ENCODE measurements at places on chromosomes 12 and 14.

DNA sequence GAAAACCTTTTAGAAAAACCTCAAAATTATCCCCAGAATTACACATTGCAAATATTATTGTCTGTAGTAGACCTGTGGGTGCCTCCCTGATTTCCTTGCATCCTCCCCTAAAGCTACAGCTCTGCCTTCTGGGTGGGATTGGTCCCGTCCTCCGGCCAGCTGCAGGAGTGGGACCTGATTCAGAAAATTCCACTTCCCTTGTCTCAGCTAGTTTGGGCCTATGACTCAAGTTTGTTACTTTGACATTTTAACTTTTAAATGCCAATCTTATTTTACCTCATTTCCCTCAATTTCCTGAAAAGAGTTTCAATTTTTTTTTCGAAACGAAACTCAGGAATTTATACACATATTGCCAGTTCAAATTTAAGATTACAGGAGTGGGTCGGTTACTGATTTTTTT is 13.2 kb upstream of the SLC41A2 start:
- no peak for DNase-seq

DNA sequence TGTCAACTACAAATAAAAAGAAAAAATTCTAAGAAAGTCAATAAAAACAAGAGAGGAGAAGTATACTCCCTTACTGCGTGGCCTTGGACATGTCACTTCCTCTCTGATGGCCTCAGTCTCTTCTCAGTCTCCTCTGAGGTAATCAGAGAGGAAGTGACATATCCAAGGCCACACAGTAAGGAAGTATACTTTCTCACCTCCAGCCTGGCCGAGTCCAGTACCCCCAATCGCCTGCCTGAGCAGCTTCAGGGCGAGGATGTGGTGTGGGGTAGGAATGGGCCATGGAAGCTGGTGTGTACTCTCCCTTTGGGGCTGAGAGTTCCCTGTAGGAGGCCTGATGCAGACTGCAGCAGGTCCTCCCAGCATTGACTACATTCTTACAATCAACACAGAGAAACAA is 15.8 kb downstream of the VDR start:
- no peak for DNase-seq

DNA sequence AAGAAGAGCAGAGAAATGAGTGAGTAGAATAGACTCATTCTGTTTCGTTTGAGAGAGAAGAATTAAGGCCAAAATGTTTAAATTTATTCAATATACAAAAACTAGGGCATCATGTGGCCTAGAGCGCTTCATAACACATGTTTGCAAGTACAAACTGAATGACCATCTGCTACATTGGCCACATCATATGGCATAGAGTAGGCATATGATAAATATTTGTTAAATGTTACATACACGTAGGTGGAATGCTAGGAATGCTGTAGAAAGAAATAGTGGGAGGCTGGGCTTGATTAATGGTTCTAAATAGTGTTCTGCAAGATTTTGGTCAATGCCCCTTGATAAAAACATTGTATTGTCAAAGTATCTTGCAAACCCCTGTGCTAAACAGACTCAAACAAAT is 10.8 kb downstream of the MGP start:
- DNase-seq: no peak

DNA sequence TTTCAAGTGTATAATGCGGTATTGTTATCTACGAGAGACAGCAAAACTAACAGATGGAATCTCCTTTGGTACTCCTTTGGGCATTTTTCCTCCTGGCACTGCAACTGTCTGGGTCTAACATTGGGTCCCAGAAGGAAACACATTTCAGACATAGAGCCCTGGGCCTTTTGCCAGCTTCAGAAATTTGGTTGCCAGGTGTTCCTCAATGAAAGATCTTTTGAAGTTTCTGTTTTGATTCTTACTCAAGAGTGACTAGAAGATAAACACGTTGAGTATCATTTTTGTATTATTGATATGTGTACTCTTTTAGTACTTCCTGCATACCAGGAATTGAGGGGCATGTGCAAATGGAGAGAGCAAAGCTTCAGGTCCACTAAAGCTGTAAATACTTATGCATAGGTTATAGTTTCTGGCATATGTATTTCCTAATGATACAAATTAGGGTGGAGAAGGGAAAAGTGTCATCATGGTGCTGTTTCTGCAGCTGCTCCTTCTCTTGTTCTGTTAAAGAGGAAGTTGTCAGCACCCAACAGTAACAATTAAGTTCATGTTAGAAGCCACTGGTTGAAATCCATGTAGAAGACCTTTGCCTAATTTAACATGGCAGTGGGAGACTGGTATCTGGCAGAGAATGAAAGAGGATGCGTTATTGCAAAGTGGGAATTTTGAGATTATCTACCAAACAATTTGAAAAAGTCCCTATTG is 53.5 kb downstream of the SLC38A6 start:
- no peak for DNase-seq

- no peak for DNase-seq
Observed at GRCh38 chr12:50111395-50111692, 692 bp upstream of the COX14 start.

DNA sequence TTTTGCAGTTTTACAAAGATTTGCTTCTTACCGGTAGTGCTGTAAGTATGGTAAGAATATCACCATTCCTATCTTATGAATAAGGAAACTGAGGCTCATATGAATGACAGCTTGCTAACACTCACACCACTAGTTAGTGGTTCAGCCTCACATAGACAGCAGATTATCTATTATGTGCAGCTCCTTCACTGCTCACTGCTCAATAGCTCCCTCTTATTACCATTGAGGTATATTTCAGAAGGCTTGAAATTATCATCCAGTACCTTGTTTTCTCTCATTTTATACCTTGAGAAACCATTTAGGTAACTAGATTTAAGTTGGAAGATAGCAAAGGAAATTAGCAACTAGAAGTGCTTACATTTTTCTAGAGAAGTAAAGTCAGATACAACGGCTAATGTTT is 15.5 kb downstream of the RIC8B start:
- DNase-seq: peak; percentile 39

GRCh38 chr12:106647793-106648514 is 65.2 kb downstream of the RFX4 start:
- no peak for DNase-seq

DNA sequence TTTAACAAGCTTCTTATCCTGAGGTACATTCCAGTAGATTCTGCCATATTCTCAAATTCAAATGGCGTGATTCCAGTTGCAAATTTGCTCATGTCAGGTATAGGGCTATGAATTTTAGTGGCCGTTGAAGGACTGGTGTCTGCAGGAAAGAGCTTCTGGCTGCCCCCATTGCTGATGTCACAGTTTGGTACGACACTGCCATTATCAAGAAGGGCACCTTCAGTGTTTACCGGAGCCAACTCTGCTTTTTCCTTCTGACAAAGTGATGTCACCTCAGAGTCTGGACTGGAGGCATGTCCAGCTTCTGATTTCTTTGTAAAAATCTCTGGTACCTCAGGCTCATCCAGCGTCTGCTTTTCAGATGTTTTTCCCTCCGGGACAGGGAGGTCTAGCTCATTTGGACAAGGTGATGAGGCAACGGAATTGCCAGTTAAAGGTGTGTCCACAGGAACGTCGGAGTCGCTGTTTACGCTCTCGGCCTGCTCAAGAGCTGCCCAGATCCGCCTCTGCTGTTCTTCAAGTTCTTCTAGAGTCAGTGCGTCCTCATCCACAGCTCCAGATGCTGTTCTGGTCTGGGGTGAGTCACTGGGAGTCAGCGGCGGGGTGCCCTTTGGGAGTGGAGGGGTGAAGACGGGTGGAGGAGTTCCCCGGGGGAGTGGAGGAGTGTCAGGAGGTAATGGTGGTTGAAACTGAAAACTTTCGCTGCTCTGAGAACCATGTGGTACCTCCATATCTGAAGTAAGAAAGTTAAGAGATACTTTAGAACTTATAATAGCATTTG is 27.0 kb downstream of the ZCCHC8 start:
- no peak for DNase-seq

- DNase-seq: no peak
Observed at GRCh38 chr12:93451423-93452158, 9.8 kb upstream of the UBE2N start.

DNA sequence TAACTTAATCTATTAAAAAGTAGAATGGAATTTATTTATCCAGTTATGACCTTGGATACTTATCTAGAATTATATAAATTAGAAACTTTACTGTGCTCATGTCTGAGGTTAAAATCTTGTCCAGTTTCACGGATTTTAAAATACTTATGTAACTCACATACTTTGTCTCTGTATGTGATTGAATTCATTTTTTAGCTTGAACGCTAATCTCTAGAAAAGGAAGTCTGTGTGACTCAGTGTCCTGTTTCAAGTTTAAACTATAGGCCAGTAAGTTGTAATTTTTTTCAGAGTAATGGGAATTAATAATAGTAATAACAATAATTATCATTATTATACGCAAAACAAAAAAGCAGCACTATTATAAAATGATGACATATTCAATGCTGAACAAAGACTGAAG is 168.6 kb downstream of the CPNE8 start:
- DNase-seq: no peak

- no peak for DNase-seq
Observed at GRCh38 chr14:68945585-68946488, 33.3 kb downstream of the ACTN1 start.

GRCh38 chr12:41663598-41664265 is 475.6 kb downstream of the PDZRN4 start:
- peak; percentile 49 for DNase-seq

GRCh38 chr14:99684410-99684934 is 374 bp downstream of the CYP46A1 start:
- no peak for DNase-seq

GRCh38 chr12:75854681-75855309 is 176.8 kb downstream of the PHLDA1 start:
- DNase-seq: no peak

- no peak for DNase-seq
Observed at GRCh38 chr12:71665090-71665463, 976 bp downstream of the THAP2 start.

DNA sequence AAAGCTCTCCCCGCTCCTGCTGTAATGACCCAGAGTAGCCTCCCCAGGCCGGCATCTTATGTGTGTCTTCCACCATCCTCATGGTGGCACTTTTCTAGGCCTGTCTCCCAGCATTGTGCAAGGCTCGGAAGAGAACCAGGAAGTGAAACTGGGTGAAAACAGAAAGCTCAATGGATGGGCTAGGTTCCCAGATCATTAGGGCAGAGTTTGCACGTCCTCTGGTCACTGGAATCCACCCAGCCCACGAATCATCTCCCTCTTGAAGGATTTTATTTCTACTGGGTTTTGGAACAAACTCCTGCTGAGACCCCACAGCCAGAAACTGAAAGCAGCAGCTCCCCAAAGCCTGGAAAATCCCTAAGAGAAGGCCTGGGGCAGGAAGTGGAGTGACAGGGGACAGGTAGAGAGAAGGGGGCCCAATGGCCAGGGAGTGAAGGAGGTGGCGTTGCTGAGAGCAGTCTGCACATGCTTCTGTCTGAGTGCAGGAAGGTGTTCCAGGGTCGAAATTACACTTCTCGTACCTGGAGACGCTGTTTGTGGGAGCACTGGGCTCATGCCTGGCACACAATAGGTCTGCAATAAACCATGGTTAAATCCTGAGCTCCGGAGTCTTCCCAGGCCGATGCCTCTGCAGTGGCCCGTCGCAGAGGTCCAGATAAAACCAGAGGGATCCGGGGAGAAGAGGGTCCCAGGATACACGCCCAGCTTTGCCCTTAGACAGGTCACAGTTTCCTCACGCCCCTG is 15.6 kb downstream of the ACVRL1 start:
- DNase-seq: no peak

DNA sequence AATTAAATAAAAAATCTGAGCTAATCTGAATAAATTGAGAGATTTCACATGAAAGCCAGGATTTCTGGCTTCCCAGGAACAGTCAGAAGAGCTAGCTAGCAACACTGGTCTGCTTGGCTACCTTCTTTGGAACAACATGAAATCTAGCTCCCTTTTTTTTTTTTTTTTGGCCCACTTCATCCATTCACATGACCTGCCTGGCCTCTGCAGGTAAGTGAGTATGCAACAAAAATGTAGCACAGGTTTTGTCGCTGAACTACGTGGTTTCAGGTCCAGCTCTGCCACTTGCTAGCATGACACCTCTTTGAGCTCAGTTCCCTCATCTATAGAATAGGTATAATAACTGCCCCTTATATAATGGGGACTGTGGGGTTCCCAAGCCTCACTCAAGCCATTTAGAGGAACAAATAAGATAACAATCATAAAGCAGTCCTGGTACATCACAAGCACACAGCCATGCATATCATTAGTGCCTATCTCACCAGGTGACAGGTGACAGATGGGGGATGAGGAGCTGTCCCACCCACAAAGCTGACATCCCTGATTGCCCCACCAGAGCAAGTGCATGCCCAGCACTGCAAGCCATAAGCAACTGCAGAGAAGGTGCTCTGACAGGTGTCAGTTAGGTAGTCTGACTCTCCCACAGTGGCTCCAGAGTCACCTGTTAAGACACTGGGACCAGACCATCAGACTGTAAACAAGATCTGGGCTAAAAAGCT is 25.6 kb downstream of the PXN start:
- no peak for DNase-seq

- DNase-seq: no peak
Observed at GRCh38 chr12:3178671-3179313, 101.6 kb downstream of the TSPAN9 start.

DNA sequence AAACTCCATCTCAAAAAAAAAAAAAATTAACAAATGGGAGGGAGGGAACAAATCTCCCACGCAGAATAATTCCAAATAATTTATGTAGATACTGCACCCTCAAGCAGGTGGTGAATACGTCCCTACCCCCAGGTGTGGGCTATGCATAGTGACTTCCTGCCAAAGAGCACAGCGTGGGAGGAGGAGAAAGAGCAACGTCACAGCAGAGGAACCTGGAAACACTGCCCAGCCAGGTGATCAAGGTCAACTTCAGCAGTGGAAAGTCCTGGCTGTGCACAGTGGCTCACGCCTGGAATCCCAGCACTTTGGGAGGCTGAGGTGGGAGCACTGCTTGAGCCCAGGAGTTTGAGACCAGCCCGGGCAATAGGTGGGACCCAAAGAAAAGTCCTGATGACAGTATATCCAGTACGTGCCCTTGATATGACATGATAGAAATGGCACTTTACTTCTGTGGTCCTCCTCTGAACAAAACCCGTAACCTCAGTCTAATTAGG is 9.5 kb downstream of the CINP start:
- DNase-seq: no peak

DNA sequence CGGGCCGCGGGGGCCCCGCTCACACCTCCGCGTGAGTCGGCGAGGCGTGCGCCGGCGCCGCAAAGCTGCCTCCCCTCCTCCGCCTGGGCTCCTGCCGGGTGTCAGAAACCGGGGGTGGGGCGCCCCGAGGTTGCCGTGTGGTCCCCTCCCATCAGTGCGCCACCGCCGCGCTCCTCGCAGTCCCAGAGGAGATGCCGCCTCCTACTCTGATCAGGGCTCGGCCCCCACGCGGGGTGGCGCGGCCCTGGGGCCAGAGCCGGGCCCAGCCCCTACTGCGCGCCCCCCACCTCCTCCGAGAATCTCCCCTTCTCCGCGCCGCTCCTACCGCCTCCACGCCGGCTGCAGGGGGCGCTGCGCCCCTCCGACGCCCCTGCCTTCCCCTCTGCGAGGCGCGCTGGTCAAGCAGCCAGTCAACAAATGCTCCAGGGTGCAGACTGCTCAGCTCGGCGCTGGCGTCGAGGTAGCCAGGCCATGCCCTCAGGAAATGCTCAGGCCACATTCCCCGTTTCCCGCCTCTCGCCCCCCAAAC is 467 bp upstream of the JAG2 start:
- DNase-seq: peak; percentile 8

- no peak for DNase-seq
Observed at GRCh38 chr14:78319887-78320635, 149.9 kb downstream of the NRXN3 start.
